ENCODE measurements at places on chromosomes 6 and 20. TPM values are rescaled to one million over a fixed set of nuclear protein-coding genes. Genes with fewer than 3 reads are reported as not detected.
A peak's percentile ranks its signal among the peaks of the same experiment; 100 is the strongest.

WFDC5 gene
- not detected for total RNA-seq

CTCFL gene
- not detected for total RNA-seq

DNA sequence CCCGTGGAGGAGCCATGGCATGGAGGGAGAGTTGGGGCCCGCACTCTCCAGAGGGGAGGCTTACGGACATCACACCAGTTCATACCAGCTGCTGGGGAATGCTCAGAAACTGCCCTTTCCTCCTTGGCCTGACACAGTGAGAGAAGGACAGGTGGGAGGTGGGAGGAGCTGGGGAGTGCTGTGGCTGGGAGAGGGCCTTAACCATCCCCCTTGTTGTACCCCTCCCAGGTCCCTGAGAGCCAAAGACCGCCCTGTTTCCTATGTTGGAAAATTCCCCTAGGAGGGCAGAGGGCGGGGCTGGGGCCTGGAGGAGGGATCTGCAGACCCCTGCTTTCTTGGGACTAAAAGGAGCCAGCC is 24.1 kb downstream of the FOXP4 start:
- H3K27ac ChIP-seq: no peak overlapping the region
- no peaks in the 10 kb centered on the region for H3K4me1 ChIP-seq
- no peak for DNase-seq
- H3K27me3 ChIP-seq: no peaks in the 10 kb centered on the region
- no peak overlapping the region for H3K4me3 ChIP-seq

DNA sequence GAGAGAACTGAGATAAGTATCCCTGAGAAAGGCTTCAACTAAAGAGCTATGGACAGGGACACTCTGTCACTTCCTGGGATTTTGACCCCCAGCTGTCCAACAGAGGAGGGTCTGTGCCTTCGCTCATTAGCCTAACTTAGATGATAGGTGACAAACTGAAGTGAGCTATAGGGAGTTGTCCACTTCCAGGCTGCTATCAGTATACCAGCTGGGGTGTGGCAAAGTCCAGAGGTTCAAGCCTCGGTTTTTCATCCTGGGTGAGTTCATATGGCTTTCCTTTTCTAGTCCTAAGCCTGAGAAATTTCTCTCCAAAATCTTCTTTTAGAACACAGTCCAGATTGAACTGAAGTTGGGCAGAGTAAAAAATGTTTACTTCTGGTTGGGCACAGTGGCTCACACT is 5.9 kb upstream of the PAQR8 start:
- no peak for DNase-seq
- H3K4me1 ChIP-seq: no peaks in the 10 kb centered on the region
- H3K27ac ChIP-seq: no peak overlapping the region
- no peaks in the 10 kb centered on the region for H3K36me3 ChIP-seq
- no peak overlapping the region for H3K4me3 ChIP-seq

GRCh38 chr6:73606428-73606827 is 47.4 kb downstream of the SLC17A5 start:
- no peak overlapping the region for H3K27ac ChIP-seq
- no peaks in the 10 kb centered on the region for H3K4me1 ChIP-seq
- H3K27me3 ChIP-seq: no peaks in the 10 kb centered on the region
- peaks cover 22% of the 10 kb centered on the region for H3K36me3 ChIP-seq
- DNase-seq: no peak

DNA sequence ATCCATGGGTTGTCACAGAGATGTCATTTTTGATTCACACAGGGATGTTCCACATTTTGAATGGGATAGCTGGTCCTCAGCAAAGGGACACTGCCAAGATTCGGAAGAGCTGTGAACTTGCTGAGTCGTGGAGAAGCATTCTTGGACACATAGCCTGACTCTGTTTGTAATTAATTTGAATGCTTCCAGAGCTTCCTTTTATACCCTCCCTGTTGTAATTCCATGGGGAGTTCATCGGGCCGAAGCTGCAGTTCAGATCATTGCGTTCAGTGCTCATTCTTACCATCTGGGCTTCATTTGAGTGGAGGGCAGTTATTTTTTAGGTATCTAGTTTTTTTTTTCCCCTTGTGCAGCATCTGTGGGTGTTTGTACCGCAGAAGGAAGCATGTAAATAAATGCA is 126.5 kb downstream of the SLC24A3 start:
- no peaks in the 10 kb centered on the region for H3K36me3 ChIP-seq
- no peak for DNase-seq
- H3K27ac ChIP-seq: no peak overlapping the region
- no peaks in the 10 kb centered on the region for H3K4me1 ChIP-seq
- no peak overlapping the region for H3K4me3 ChIP-seq
- H3K27me3 ChIP-seq: no peaks in the 10 kb centered on the region

DNA sequence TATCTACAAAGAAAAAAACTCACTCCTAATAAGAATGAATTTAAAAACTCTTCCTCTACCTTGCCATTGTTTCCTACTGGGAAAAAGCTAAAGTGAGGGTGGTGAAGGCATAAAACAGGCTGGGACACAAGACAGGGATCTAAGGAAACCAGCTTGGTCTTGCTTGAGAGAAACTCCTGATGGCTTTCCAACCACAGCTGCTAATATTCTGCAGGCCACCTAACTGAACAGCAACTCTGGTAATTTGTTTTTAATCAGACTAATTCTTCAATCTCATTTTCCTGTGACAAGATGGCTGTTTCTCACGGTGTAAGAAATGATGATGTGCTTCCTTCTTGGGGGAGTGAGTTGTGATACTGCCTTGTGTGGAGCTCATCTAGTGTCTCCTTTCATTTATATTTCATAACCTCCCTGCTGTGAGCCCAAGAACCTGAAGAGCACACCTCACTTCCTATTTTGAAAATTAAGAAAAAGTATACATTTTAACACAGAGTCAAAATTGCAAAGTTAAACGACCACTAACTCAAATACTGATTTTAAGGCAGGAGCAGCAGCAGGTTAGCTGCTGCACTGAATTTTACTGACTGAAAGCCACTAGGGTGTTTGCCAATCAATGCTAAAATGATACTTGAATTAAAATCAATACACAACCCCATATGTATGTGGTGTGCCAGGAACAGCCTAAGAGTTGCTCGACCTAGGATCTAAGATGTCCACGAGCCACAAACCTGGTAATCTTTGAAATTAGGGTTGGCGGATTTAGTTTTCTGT is 58.0 kb downstream of the BACH2 start:
- peak overlapping the region; percentile 37 for H3K27ac ChIP-seq
- H3K4me1 ChIP-seq: peaks cover 31% of the 10 kb centered on the region
- H3K27me3 ChIP-seq: no peaks in the 10 kb centered on the region
- no peaks in the 10 kb centered on the region for H3K36me3 ChIP-seq

- no peaks in the 10 kb centered on the region for H3K27me3 ChIP-seq
- no peak overlapping the region for H3K27ac ChIP-seq
- no peak overlapping the region for H3K4me3 ChIP-seq
- no peak for DNase-seq
Measured at GRCh38 chr6:14092316-14092715, 25.3 kb upstream of the CD83 start.

GRCh38 chr20:38260025-38260377 is 534 bp downstream of the KIAA1755 start:
- no peaks in the 10 kb centered on the region for H3K36me3 ChIP-seq
- no peak overlapping the region for H3K4me3 ChIP-seq

- H3K27ac ChIP-seq: no peak overlapping the region
- H3K36me3 ChIP-seq: no peaks in the 10 kb centered on the region
- peaks cover 24% of the 10 kb centered on the region for H3K4me1 ChIP-seq
- peaks cover 3% of the 10 kb centered on the region for H3K27me3 ChIP-seq
Measured at GRCh38 chr20:3237958-3238615, 903 bp downstream of the SLC4A11 start.

DNA sequence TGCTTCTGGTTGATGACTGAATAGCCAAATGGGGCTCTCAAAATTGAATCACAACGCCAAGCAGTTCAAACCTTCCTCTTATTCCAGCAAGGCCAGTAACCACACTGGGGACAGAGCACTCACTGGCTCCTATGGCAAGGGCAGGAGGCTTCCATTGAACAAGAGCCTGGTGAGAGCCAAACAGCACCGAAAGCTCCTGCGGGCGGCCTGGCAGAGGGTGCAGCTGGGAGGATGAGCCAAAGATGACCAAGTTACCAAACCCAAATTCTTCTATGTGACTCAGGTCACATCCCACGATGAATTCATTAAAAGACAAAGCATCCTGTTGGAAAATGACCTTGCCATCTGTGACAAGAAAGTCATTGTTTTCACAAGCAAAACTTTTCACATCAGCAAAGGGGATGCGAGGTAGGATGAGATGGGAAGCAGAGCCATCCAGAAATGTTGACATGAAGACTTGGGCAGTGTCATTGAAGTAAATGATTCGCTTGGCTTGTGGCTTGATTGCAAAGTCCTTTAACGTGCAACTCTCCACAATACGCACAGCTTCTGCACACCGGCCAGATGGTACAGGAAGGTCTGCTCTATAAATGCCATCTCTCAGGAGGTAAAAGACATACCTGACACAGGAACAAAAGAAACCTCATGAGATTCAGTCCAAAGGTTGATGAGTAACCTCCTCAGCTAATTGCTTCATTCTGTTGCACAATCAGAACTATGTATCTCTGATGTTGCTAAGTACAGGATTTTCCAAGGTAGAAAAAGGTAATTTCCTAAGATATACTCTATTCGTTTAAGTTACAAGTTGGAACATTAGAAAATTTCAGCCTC is 36.3 kb downstream of the ROS1 start:
- no peak for DNase-seq
- no peak overlapping the region for H3K4me3 ChIP-seq
- H3K4me1 ChIP-seq: no peaks in the 10 kb centered on the region
- peaks cover 5% of the 10 kb centered on the region for H3K27me3 ChIP-seq
- H3K27ac ChIP-seq: no peak overlapping the region
- no peaks in the 10 kb centered on the region for H3K36me3 ChIP-seq

GRCh38 chr20:58160451-58161061 is 67.9 kb downstream of the ANKRD60 start:
- H3K27me3 ChIP-seq: no peaks in the 10 kb centered on the region
- no peaks in the 10 kb centered on the region for H3K4me1 ChIP-seq
- H3K4me3 ChIP-seq: no peak overlapping the region
- no peak for DNase-seq
- no peaks in the 10 kb centered on the region for H3K36me3 ChIP-seq
- H3K27ac ChIP-seq: no peak overlapping the region

- H3K4me3 ChIP-seq: no peak overlapping the region
- no peak for DNase-seq
- H3K4me1 ChIP-seq: no peaks in the 10 kb centered on the region
- H3K36me3 ChIP-seq: no peaks in the 10 kb centered on the region
Measured at GRCh38 chr20:60341062-60341461, 382.8 kb downstream of the CDH26 start.

Measured in CD4-positive, CD25-positive, alpha-beta regulatory T cell (primary cell).